ENCODE measurements at places on chromosomes 7 and 10.

DNA sequence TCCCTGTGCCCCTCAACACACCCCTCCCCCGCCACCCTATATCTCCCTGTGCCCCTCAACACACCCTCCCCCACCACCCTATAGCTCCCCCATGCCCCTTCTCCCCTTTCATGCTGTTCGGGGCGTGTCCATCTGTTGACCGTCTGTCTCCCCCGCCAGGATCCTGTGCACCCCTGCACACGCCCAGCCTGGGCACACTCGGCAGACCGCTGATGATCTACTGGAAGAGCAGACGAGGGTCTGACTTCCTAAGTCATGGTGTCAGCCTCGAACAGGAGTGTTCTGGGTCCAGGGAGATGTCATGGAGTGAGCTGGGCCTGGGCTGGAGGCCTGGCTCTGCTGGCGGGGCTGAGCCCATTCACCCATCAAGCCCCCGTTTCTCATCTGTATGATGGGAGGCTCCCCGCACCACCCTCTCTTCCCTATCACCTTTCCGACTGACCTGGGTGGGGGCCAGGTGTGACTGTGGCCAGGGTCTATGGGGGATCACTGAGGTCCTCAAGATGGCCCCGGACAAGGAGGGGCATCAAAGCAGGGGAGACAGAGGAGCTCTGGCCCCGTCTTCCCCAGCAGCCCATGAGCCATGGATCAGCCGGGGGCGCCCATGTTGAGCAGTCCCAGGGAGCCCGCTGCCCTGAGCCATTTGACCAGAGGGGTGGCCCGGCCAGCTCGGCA is 48.3 kb downstream of the PDGFA start:
- DNase-seq: no peak

GRCh38 chr7:95989301-95989700 is 216.9 kb downstream of the DYNC1I1 start:
- DNase-seq: no peak

DNA sequence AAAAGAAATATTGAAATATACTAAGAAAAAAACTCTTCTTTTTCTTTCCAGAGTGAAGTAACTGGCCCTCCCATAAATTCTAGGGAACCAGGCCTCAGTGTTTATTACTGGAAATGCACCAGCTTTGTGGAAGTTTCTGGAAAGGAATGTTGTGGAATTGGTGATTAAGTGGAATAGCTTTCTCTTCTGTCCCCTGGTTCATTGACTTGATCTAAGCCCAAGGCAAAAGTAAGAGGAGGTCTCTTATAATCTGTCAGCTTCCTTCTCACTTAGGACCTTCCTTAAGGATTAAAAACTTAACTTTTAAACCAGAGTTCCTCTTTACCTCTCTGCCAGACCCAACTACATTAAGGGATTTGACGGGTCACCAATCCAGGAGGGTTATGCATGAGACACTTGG is 266.2 kb downstream of the SLC25A13 start:
- no peak for DNase-seq

- peak; percentile 70 for DNase-seq
These were observed 399.4 kb downstream of the PLXDC2 start for GRCh38 chr10:20215547-20216152.

DNA sequence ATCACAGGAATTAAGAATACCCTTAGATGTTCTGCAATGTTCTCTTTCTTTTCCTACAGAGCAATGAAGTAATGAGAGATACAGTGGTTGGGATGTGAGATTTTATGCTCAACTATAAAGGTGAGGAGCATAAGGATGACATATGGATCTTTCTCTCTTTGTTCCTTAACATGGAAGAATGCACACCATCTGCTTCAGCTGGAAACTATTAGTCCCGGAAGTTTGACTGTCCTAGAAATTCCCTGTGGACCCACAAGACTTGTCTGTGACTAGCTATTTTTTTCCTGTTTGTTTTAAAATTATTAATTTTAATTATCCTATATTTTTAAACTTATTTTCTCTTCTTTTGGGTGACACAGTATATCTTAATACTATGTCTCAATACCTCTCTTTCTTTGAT is 80.2 kb downstream of the DKK1 start:
- no peak for DNase-seq

DNA sequence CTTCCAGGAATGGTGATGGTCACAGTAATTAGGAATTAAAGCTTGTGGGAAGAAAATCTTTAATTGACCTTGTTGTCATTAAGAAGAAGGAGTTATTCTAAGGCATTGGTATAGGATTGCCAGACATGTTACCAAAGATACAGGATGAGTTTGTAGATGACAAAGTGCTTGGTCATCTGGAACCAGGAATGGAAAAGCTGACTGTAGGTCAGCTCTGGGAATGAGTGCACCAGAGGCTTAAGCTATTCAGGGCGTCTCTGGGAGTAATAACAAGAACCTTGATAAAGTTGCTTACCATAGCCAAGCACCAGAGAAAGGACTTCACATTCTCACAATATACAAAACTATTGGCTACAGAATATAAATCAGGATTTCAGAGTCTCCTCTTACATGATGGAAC is 89.0 kb downstream of the PHTF2 start:
- no peak for DNase-seq

DNA sequence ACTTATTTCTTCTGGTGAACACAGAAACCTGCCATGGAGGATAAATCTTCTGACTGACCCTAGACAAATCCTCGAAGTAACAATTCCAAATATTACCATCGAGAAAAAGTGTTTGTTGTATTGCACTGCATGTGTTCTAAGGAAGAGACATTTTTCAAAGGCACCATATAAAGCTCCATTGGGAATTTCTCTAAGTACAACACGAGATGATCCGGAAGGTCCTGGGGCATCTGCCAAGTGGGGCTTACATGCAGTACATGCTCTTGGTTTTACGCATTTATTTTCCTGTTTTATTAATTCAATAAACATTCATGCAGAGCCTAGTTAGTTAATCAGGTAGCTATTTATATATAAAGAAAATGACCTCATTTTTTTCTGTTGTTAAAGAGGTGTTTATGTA is 692.0 kb upstream of the IGFBP3 start:
- DNase-seq: no peak

GRCh38 chr7:129829737-129830631 is 122.8 kb downstream of the UBE2H start:
- peak; percentile 79 for DNase-seq
